GM04503 (cell line): ENCODE measurements at places on chromosomes 2 and 18.
A peak's percentile ranks its signal among the peaks of the same experiment; 100 is the strongest.

DNA sequence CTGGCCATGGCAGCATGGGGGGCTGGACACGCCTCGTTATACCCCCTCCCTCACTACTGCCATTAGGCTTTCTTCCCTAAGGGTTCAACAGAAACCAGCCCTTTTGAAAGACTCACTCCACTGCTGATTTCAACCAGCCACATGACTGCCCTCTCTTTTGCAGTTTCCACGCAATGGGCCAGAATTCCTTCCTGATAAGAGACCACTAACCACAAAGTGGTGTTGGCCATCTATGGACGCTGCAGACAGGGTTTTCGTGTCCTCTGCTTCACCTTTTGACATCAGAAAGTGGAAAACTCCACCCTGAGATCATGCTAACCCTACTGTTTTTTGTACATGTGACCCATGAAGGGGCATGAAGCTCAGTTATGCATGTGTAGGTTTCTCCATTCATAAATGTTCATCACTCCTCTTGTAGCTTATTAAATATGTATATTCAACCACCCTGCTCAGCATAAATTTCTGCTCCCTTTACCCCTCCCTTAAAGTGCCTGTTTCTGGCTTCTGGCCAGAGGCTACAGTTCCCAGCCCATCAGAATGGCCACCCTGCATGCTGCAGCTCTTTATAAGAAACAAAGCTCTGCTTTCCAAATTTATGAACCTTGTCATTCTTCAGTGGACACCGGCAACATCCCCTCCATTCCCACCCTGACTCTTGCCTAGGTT lies 106.6 kb upstream of the MSH6 start:
- no peak for DNase-seq

GRCh38 chr2:174764280-174765255 lies at the start of gene CHRNA1:
Gene CHRNA1 (minus strand): TSS chr2:174764472. CDS start chr2:174764394, 78 bp downstream.
- no peak for DNase-seq

- DNase-seq = no peak
Measured at GRCh38 chr2:239380831-239381708, 19.8 kb downstream of the HDAC4 start.

- DNase-seq = no peak
Measured at GRCh38 chr2:3433339-3433699, 53.8 kb downstream of the TRAPPC12 start.

- peak; percentile 4 for DNase-seq
Measured at GRCh38 chr18:54358495-54359040, 862 bp downstream of the C18orf54 start.

GRCh38 chr18:63457977-63458376 lies 18.8 kb upstream of the SERPINB5 start:
- DNase-seq = no peak

DNA sequence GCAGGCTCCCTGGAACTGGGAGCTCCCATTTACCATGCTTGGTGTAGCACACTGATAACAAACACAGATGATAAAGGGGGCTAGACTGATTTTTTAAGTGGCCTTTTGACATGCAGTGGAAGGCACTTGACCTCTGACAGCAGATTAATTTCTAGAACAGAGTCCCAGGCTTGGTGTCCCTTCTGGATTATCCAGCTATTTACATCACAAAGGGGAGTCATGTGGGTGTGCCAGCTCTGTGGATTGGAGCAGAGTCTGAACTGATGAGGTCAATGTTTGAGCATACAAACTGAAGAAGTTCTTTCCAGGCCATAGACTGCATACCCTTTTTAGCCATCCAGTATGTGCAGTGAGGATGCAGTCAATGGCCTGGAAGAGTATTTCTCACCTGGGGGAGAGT lies 31.5 kb upstream of the SIX2 start:
- no peak for DNase-seq

- no peak for DNase-seq
Measured at GRCh38 chr2:8606226-8606625, 75.6 kb upstream of the ID2 start.

DNA sequence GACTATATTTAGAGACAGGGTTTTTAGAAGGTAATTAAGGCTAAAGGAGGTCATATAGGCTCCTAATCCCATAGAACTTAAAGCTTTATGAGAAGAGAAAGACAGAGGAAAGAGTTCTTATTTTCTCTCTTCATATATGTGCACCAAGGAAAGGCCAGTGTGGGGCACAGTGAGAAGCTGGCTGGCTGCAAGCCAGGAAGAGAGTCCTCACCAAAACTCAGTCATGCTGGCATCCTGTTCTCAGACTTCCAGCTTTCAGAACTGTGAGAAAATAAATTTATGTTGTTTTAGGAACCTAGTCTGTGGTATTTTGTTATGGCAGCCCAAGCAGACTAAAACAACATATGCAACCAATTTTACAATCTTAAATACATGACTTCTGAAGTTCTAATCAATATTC lies 31.5 kb upstream of the ATIC start:
- DNase-seq = no peak

GRCh38 chr2:120896901-120897300 lies 161.2 kb downstream of the GLI2 start:
- no peak for DNase-seq

GRCh38 chr18:60189856-60190255 lies 182.7 kb downstream of the MC4R start:
- DNase-seq = no peak

DNA sequence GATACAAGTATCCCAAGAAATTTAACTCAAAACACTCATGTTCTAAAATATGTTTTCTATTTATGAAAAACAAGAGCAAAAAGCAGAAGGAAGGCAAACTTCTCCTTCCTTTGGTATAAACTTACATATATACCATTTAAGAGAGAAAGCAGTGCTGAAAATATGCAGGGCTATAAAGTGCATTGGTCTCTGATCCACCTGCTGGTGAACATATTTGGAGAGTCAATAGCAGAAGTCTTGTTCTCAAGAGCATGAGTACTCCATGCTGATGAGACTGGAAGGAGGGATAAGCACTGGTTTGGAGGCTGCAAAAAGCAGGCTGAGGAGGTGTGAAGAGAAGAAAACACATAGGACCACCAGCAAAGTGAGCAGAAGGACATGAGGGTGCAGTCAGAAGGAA lies 391.2 kb downstream of the STK39 start:
- DNase-seq = no peak

DNA sequence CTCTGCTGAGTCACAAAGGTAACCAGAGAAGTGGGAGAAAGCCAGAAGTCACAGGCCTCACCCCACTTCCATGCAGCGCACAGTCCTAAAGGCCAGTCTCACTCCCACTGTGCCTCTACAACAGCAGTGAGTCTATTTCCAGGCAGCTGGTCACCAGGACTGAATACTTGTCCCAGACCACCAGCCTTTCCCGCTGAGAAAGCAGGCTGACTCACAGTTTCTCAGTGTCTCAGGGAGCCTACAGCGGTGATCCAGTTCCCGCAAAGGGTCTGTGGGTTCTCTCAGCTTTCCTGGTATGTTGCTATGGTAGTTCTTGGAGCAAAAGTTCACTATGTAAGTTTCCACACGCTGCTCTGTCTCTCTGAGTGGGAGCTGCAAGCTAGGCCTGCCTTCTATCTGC lies 622.5 kb downstream of the RNF144A start:
- no peak for DNase-seq
